Hematopoietic multipotent progenitor cell treated with erythropoietin and hydrocortisone succinate and interleukin-3 and kit ligand, for 15 days (in vitro differentiated cells): ENCODE measurements at places on chromosomes 12 and 14.

GRCh38 chr14:75589931-75590330 lies 11.5 kb downstream of the FLVCR2 start:
- no peak for DNase-seq

DNA sequence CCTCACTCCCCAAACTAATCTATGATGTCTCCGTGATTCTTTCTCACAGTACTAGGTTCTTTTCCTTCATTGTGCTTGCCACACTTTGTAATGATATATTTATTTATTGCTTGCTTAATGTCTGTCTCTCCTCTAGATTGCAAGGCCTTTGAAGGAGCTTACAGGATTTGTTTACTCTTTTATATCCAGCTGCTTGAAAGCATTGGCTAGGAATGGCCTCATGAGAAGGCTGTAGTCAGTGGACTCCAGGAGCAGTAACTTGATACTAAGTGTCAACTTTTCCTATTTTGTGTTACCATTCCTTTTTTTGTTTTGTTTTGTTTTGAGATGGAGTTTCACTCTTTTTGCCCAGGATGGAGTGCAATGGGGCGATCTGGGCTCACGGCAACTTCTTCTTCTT lies 7.3 kb upstream of the FAM234B start:
- DNase-seq: no peak

DNA sequence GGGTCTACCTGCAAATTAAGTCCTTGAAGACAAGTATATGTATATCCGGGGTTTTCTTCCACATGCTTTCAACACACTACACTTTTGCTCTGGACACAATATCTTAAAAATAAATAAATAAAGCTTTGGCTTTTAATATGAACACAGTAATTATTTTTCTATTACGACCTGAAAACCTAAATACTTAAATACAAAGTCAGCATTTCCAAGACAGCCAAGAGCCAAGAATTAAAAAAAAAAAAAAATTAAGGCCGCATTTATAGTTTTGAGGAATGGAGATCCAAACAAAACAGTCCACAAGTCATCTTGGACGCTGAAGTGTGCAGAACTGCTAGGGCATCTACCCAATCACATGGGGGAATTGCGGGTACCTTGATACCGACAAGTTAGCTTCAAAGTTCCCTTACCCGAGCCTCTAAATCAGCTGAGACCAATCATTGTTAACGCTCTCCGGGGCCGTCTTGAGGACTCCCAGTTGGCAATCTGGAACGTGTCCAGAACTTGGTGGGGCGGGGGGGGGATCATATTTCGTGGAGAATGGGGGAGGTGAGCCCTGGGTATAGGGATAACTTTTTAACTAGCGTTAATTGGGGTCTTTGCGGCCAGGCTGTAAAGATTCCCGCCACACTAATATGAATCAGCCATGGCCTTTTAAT lies 731 bp upstream of the PCNX4 start:
- DNase-seq: peak; percentile 36

- DNase-seq: no peak
These were observed 46.1 kb downstream of the BEGAIN start for GRCh38 chr14:100540926-100541620.

DNA sequence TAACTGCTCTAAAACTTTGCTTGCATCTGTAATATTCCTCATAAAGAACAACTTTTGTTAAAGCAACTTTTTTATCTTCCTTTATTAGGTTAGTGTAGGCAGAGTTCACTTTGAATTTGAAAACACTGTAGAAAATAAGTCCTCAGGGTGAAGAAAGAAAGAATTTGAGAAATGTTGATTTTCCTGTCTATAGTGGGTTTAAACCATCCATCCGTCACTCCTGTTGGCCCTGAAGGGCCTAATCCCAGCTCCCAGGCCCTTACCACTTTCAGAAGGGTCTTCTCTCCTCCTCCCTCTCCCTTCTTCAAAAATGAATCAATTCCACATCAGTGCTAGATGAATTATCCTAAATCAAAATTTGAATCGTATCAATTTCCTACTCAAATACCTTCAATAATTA lies 4.9 kb upstream of the SLC2A3 start:
- no peak for DNase-seq

DNA sequence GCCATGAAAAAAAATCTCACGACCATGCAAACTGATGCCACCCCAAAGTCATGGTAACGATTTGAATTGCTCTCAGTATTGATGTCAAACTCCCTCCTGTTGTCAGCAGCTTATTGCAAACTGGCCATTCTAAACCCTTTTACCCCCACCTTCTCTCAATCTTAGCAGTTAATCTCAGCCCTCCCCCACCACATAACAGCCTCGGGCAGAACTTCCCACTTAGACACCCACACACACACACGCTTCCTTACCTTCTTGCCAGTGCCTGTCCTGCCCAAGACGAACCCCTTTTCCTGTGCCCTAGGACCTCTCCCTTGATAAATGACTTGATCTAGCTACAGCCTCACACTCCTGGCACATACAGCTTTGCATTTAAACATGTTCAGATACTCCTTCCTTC lies 56.6 kb downstream of the GPATCH2L start:
- no peak for DNase-seq

DNA sequence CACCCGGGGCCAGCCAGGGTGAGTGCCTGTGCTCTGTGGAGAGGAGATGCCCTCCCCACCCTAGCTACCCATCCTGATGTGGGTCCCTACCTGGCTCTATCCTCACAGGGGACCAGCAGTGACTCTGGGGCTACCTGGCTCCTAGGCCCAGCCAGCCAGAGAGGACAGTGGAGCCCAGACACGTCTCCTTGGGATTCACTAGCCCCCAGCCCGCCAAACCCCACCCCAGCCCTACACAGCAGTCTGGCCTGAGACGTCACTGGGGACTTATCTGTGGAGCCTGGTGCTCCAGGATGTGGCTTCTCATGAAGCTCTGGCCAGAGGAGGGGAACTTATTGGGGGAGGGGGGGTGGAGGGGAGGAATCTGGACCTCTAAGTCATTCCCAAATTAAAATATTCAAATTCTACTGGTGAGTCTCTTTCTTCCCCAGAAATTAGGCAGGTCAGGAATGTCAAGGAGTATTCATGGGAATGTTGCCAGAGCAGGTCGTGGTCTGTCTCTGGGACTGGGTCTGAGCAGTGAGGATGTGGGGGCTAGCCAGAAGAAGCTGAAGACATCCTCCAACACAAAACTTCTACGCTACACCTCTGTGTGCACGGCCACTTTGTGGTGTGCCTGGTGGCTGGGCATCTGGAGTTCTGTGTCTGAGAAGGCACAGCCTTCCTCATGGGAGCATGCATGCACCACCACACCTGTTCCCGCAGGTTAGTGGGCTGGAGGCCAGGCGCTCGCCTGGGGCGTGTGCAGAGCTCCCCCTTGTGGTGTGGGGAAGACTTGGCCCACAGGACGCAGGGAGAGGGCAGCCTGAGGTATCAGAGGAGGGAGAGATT lies 2.7 kb downstream of the CMTM5 start:
- DNase-seq: peak; percentile 71

DNA sequence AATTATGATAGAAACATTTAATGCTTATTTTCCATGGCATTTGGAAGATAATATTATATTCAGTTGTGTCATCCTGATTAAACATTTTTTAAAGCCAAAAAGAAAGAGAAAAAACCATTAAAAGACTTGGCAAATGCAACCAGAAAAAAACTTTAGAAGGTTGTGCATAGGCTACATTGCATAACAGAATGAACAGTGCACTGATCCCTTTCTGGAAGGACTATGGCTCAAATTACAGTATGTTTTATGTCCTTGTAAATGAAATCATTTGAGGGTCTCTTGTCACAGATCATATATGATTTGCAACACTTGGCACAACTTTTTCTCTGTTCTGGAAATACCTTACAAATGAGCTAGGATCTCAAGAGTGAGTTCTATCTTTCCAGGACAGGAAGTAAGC lies 275.2 kb upstream of the FLRT2 start:
- no peak for DNase-seq

- no peak for DNase-seq
These were observed 126.0 kb downstream of the BTG1 start for GRCh38 chr12:92019491-92020277.

DNA sequence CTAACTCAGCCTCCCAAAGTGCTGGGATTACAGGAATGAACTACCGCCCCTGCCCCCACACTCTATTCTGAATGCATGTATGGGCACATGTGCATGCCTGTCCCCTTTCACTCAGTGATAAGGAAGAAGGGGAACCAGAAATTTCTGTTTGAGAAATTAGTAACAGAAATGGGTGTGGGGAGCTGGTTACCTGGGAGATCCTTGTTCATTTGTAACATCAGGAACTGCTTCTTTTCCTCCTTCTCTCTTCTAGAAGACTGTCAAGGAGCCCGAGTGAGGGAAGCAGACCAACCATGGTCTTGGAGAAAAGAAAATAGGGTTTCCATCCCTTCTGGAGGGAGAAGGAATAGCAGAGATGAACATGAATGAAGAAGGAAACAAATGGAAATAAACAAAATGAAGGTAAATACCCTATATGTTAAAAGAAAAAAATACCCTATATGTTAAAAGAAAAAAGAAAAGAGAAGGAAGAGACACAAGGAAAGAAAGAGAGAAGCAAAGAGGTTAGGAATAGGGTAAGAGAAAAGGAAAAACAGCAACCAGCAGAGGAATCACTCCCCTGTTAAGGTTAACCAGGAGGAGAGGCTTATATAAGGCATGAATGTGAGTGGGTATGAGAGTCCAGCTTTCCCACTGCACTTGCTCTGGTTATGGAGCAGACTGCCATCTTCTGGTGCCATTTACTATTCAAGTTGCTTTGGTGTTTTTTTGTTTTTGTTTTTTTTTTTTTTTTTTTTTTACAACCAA lies 3.3 kb downstream of the PPP1R3E start:
- DNase-seq: peak; percentile 60
